NT2/D1 (cell line): ENCODE measurements at places on chromosomes 1 and 21.
A peak's percentile ranks its signal among the peaks of the same experiment; 100 is the strongest.

- no peak for DNase-seq
Measured at GRCh38 chr1:13535227-13535626, 21.4 kb upstream of the LRRC38 start.

- DNase-seq: no peak
Measured at GRCh38 chr1:60436186-60436585, 362.6 kb upstream of the C1orf87 start.

- DNase-seq: no peak
Measured at GRCh38 chr1:10196976-10197375, 13.4 kb upstream of the KIF1B start.

- no peak for DNase-seq
Measured at GRCh38 chr1:26811708-26812107, 14.8 kb upstream of the ZDHHC18 start.

DNA sequence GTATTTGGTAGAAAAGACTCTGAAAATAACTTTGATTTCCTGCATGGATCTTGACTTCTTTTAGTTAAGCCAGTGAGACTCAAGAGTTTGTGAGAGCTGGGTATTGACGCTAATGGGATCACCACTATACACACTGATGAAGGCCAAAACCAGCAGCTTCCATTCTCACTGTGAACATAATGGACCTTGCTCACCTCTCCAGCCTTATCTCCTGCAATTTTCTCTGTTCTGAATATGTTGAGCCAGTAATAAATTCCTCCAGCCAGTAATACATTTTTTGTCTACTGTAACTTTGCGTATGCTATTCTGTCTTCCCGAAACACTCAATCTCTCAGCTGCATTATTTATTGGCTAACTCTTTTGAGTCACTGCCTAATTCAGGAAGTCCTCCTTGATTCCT lies 111.6 kb upstream of the PPP2R5A start:
- DNase-seq: no peak

DNA sequence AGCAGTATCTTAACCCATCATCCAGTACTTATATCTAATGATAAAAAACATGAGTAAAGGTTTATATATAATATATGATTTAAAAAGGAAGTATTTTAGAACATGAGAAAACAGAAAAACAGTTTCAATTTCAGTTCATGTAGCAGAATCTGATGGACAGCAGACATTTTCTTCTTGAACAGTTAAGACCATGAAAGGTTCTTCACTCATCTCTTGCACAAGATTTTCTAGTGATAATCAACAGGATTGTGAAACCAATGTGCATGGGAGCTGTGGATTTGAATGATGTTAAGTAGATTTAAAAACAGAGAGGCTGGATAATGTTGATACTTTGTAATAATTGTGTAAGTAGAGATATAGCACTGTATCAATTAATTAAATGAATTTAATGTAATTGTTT lies 1297.6 kb downstream of the BRINP3 start:
- no peak for DNase-seq

DNA sequence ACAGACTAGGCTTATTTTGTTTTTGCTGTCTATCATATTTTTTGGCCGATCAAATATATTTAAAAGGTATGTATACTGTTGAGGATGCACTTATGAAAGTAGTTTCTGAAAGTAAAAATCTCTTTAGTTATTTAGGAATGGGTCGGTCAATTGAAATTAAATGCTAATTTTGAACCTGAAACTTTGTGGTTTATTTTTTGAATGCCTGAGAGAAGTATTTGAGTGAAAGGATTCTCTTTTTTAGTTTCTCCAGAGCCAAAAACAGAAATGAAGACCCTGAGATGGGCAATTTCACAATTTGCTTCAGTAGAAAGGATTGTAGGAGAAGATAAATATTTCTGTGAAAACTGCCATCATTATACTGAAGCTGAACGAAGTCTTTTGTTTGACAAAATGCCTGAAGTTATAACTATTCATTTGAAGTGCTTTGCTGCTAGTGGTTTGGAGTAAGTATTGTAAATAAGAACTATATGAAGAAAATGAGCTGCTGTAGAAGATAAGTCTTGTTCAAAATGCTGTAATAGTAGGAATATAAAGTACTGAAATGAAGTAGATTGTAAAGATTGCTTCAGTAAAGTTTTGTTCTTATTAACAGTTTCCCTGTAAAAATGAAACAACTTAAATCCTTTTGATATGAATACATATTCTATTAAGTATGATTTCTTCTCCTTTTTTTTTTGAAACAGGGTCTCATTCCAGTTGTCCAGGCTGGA lies 11.5 kb downstream of the USP1 start:
- no peak for DNase-seq

DNA sequence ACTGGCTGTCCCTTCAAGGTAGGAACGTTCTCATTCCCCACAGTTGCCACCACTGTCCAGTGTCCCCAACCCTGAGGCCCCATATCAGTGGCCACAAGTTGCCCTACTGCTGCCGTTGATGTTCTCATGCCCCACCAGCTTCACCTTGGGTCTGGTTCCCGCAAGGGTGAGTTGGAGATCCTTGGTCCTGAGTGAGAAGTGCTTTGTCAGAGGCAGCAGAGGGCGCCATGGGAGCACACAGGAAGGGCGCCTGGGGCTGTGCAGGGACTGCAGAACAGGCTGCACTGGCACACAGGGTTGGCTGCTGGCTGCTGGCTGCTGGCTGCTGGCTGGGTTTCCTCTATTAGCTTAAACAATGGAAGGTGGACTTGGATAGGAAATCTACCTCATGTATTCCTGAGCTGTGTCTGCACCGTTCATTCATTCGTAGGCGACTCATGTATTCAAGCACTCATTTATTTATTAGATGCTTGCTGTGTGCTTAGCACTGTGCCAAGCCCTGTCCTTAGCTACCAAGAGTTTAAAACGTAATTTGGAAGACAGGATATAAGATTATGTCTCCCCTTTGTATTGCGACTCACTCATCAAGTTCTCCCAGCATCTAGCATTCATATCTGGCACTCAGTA lies 2.1 kb upstream of the S100A9 start:
- DNase-seq: peak; percentile 89

- DNase-seq: peak; percentile 43
Measured at GRCh38 chr1:38891753-38892152, 10.4 kb upstream of the GJA9 start.

DNA sequence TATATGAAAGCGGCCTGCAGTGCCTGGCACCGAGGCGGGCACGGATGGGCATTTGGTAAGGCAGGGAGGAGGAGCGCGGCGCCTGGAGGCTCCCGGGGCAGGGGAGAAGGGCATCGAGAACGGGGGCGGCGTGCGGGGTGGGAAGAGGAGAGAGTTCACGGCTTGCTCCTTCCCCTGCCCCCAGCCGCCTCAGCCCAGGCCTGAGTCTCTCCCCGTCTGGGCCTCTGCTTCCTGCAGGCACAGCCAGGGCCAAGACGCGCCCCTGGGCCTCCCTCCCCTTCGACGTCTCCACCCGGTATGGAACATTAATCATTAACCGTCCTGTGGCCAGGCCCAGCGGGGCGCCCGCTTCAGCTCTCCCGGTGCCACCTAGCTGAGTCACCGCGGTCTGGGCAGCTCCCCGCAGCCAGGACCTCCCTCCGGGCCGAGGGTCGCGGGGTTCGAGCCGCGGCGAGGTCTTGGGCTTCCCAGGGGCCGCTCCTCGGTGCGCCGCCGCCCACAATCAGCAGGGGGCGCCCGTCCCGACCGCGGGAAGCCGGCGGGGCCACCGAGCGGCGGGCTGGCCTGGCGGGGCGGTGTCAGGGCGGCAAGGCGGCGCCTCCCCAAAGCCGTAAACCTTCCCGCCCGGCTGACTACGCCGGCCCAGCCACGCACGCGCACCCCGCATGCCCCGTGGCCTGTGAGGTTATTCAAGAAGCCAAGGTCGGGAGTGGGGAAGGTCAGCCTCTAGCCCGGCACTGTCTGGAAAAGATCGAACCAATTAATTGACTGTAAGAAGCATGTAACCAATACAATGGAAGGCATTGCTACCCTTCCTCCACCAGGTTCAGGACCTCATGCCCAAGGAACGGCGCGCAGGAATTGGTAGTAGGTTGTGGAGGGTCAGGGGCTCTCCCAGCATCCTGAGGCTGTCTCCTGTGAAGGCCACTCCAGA lies 23.4 kb upstream of the RD3 start:
- DNase-seq: peak; percentile 82

- DNase-seq: no peak
Measured at GRCh38 chr1:210377731-210378333, 49.1 kb downstream of the HHAT start.

- no peak for DNase-seq
Measured at GRCh38 chr1:34250342-34250741, 73.6 kb downstream of the C1orf94 start.

DNA sequence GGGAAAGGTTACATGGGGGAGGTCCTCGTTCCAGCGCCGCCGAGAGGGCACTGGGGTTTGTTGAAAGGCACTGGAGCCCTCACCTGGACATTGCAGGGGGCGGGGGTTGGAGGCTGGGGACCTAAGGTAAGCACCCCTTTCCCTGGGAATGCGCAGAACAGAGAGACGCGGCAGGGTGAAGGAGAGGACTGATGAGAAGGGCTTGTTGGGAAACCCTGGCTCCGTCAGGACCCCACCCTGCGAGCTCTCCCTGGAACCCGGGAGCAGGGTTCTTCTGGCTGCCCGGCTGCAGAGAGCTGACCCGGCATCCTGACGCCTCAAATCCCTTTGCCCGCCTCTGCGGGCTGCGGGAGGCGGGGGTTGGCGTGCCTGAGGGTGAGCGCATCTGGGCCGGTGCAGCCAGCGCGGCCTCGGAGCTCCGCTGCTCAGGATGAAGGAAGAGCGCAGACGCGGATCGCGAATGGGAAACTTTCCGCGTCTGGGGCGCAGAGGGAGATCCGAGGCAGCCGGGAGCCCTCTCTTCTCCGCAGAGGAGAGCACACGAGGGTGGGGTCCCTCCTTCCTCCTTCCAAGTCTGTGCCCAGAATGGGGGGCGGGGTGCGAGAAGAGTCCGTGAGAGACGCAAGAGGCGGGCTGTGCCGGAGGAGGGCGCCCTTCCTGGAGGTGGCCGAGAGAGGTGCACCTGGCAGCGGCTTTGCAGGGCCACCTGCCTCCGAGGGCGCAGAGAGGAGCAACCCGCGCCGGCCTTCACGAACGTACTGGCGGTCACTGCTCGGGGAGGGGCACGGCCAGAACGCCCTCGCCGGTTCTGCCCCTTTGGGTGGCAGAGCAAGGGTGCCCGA lies 2.4 kb downstream of the IGSF21 start:
- DNase-seq: no peak

DNA sequence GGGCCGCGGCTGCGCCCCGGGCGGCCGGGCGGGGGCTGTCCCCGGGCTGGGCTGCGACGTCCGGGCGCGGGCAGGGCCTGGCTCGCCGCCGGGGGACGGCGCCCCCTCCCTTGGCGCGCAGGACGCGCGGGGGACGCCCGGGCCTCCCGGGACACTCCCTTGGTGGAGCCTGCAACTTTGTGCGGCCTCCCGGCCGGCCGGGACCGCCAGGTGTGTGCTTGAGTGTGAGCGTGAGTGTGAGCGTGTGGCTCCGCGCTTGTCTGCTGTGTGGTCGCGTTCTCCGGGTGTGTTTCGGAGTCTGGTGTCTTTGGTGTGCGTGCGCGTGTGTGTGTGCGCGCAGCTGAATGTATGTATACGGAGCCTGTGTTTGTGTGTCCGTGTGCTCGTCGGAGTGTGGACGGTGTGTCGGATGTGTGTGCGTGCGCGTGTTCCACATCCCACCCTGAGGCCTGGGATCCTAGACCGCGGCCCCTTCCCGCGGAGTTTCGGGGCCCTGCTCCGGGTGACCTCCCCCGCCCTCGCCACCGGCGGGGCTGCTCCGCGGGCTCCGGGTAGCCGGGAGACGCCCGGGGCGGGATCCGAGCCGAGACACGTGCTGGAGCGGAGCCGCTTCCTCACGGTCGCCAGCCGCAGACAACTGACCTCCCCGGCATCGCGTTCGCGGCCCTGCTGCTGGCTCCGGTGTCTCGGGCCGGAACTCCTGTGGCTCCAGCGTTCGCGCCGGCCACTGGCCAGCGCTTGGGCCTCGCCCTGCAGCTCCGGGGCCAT lies 1.7 kb downstream of the PTPRU start:
- no peak for DNase-seq

GRCh38 chr1:3113047-3113740 lies 44.2 kb downstream of the PRDM16 start:
- DNase-seq: no peak

- no peak for DNase-seq
Measured at GRCh38 chr1:107439567-107439966, 298.7 kb downstream of the NTNG1 start.

DNA sequence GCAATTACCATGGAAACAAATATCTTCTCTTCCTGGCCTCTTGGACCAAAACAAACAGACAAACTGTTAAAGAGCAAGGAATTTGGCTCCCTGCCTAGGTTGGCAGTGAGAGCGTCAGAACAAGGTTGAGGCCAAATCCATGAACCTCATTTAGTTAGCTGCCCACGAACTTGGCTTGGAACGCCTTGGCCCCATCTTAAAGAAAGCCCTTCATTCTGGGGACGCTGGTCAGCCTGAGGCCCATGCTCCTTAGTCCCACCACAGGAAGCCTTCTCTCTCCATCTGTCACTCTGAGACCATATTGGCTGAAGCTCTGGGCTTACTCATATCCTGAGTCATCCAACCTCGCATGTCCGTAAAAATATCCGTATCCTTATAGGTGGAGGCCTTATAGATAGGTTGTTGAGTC lies 62.4 kb upstream of the DIRAS3 start:
- DNase-seq: no peak

DNA sequence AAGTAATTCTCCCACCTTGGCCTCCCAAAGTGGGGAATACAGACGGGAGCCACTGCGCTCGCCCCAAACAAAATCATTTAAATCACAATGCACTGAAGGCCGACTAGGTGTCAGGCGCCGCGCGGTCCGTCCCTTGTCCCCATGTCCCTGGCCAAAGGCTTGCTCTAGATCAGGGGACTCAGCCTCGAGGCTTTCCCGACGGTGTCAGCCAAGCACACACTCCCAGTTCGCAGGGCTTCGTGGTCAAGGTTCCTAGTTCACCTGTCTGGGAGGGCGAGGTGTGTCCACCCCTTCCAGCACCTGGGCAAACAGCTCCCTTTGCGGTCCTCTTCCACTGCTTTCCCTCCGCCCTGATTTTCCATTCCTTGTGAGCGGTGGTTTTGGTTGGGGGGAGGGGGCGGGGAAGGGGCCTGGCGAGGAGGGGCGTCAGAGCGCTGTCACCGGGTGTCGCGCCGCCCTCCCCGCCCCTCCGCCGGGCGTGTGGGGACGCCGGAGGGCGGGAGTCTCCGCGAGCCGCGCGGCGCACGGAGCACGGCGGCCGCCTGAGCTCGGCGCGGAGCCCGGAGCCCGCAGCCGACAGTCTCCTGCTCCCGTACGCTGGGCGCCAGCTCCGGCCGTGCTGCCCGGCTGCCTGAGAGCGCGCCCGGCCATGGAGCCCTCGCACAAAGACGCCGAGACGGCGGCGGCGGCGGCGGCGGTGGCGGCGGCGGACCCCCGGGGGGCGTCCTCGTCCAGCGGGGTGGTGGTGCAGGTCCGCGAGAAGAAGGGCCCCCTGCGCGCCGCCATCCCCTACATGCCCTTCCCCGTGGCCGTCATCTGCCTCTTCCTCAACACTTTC lies at the start of gene STUM:
Gene STUM (plus strand): TSS at position 509 of the 838 bp plus-strand sequence. CDS start 141 bp downstream, at position 650.
- no peak for DNase-seq
